ENCODE measurements at places on chromosomes 6 and 20.

DNA sequence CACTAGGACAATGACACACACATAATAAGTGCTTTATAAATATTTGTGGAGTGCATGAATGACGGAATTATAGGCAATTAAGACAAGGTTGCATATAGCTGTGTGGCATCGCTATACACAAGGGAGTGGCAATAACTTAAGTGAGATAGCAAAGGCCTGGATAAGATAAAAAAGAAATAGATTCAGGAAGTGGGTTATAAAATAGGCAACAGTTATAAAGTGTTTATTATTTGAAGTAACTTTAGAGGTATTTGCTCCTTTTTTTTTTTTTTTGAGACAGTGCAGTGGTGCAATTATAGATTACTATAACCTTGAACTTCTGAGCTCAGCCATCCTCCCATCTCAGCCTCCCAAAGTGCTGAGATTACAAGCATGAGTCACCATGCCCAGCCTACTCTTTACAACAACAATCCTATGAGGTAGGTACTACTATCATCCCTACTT is 75.9 kb upstream of the LOC128125822 start:
- no peak for DNase-seq

GRCh38 chr6:167211881-167212712 is 54.3 kb upstream of the GPR31 start:
- DNase-seq = no peak

DNA sequence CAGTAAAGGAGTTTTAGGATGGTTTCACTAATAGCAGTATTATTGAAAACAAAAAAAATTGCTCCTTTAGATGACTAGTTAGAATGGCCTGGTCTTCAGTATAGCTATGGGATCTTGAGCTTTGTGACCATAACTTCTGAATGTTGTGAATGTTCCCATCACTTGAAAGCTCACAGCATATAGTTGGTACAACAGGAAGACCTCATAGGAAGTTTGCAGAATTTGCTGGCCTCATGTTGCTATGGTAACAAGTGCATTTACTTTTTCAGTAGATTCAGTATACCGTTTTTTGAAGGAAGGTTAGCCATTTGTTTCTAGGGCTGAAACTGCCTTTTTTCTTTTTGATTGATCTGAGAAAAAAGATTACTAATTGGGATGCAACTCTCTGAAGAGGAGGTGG is 8.3 kb downstream of the PHF3 start:
- DNase-seq = peak; percentile 55

GRCh38 chr6:159450815-159451465 is 242.1 kb downstream of the SOD2 start:
- DNase-seq = peak; percentile 74

DNA sequence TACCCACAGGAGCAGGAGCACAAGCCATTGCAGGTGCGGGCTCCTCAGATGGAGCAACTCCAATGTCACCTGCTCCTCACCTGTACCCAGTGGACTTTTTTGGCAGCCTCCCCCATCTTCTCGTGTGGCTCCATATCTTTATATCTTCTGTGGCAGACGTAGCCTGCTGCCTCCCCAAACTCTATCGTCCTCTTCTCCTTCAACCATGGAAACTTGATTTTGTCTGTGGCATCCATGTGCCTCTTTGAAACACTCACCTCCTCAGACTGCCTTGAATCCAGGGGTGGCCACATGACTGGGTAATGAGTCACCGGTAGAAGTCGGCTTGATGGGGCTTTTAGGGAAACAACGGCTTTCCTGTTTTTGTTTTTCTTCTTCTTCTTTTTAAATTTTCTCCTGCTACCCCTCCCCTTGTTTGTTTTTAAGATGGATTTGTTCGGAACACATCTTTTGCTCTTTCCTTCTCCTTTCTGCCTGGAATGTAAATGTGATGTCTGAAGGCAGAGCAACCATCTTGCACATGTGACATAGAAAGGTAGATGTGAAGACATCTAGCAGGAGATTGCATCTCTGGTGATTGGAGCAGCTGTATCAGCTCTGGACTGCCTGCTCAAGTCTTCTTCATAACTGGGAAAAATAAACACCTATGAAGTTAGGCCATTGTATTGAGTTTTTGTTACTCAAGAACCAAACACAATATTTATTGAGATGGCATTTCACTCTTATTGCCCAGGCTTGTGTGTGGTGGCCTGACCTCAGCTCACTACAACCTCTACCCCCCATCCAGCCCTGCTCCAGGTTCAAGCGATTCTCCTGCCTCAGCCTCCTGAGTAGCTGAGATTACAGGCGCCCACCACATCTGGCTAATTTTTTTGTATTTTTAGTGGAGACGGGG is 69.9 kb upstream of the DDR1 start:
- peak; percentile 93 for DNase-seq

DNA sequence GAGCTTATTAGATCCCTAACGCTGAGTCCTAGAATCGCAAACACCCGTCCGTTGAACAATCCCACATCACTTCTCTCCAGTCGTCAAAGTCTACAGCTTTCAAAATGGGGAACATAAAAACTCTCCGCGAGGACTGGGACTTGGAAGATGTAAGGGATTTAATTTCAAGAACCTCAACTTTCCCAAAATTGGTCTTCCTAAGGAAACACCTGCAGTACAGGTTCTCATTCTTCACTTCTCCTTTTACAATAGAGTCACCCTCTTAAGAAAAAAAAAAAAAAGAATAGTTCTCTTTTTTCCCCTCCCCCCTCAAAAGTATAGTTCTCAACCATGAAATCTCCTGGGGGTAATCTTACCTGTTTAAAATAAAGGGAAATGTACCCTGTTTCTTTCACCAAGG is 6.6 kb upstream of the ZBTB22 start:
- no peak for DNase-seq

- DNase-seq = peak; percentile 17
Measured at GRCh38 chr20:63009988-63010769, 3.4 kb upstream of the BHLHE23 start.

DNA sequence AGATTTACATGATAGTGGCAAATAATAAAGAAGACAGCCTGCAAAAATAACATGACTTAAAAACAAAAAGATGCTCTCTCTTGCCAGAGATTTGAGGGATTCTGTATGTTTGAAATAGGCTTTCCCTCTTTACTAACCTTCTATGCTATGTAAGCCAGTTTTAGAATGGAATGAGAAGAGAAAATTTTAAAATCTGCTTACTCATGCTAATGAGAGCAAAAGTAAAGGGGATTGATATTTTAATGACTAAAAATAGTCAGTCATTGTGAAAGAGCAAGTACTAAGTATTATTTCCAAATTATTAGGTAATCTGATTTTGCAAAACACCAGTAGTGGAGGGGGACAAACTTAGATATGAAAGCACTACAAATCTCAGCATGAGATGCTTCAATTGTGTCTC is 563.3 kb upstream of the ADGRB3 start:
- peak; percentile 10 for DNase-seq

DNA sequence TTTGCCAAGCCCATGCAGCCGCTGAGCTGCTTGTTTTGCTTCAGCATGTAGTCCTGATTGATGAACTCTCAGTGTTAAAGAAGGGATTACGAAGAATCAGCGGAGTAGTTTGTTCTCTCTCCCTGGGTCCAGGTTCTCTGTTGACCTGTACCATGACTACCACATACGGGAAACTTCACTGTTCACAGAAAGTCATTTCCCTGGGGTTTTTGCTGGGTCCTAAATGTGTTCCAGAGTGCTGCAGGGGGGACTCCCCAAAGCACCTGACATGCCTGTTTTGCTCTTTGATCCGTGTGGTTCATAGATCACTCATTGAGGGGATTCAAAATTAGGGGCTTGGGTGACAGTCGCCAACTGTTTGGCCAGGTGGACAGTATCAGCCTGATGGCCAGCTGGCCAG is 5.5 kb downstream of the LSM14B start:
- DNase-seq = no peak

- no peak for DNase-seq
Measured at GRCh38 chr6:89258912-89259311, 41.8 kb upstream of the GABRR1 start.

DNA sequence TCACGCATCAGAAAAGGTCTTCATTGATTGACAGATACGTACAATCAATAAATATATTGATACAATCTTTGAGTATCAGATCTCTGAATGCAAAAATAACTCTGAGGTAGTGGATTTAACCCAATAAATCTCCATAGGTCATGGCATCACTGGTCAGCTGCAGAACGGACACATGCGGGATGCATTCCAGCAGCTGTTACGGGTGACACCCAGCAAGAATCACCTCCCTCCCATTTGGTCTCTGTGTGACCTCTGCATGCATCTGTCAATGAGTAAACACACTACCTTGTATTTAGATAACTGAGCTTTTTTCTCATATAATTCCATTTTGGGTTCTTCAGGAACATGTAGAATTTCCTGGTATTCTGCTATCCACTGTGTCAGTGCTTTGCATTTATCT is 285.4 kb downstream of the SYNE1 start:
- no peak for DNase-seq

DNA sequence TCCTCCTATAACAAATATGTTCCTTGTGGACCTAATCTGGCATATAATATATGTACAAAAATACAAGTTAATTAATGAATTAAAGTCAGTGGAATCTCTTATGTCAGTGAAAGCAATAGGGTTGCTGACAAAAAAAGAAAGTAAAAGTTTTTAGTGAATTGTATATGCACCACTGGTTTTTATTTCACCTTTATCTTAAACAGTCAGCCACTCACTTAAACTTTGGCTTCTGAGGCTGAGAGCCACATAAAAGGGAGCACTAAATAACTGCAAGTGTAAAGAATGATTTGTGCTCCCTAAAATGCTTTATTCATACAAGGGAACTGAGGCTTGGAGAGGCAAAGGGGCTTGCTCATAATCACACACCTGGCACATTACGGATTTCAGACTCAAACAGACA is 9.9 kb upstream of the F13A1 start:
- DNase-seq = no peak

DNA sequence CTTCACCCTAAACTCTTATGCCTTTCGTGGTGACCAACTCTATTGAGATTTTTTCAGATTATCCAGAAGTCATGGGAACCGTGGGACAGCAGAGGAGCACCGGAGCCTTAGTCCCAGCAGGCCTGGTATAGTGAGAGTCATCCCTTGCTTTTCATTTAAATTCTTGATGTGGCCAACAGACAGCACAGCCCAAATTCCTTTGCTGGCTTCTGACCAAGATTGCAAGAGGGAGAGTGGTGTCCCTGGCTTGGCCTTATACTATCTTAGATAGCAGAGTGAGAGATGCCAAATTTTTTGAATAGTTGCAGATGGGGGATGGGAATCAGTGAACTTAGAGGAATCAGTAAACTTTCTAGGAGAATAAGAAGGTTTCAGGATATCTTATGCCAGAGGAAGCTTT is 7.8 kb downstream of the STX11 start:
- peak; percentile 83 for DNase-seq

DNA sequence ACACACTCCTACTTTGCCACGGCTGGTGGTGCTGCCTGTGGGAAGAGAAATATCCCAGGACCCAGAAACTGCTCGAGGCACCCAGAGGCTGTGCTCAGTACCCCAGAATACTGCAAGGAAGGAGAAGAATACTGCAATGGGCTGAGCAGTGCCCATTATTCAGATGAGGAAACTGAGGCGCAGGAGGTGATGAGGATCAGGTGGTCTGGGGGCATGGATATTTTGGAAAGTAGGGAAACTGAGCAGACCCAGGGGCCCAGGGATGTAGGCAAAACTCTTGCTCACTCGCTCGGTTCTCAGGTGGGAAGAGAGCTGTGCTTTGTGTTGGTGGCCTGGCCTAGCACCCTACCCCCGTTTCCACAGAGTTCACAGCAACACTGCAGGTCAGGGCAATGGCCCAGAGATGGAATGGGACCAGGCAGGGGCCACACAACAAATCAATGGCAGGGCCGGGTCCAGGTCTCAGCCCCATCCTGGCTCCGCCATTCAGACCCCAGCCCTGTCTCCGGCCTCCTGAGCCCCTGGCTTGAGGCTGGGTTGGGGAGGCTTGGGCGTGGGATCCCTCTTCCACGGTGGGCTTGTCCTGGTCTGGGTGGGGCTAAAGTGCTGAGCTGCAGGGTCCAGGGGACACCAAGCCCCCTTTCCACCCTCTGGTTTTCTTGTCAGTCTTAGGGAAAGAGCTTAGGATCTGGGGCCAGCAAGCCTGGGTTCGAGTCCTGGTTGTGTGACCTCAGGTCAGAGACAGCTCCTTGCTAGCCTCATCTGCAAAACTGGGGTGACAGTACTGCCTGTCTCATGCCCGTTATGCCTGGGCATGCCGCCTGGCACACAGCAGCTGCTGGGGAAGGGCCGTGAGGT is 33.9 kb downstream of the SUN5 start:
- no peak for DNase-seq

GRCh38 chr20:38108438-38108985 is 56.6 kb downstream of the TGM2 start:
- peak; percentile 80 for DNase-seq

- no peak for DNase-seq
Measured at GRCh38 chr20:49914310-49915117, 815 bp downstream of the SPATA2 start.

GRCh38 chr6:37137201-37138090 is 32.5 kb upstream of the PIM1 start:
- peak; percentile 98 for DNase-seq

- peak; percentile 84 for DNase-seq
Measured at GRCh38 chr6:130473886-130474285, 108.1 kb downstream of the TMEM200A start.

GRCh38 chr20:9642882-9643281 is 128.5 kb downstream of the LAMP5 start:
- no peak for DNase-seq

DNA sequence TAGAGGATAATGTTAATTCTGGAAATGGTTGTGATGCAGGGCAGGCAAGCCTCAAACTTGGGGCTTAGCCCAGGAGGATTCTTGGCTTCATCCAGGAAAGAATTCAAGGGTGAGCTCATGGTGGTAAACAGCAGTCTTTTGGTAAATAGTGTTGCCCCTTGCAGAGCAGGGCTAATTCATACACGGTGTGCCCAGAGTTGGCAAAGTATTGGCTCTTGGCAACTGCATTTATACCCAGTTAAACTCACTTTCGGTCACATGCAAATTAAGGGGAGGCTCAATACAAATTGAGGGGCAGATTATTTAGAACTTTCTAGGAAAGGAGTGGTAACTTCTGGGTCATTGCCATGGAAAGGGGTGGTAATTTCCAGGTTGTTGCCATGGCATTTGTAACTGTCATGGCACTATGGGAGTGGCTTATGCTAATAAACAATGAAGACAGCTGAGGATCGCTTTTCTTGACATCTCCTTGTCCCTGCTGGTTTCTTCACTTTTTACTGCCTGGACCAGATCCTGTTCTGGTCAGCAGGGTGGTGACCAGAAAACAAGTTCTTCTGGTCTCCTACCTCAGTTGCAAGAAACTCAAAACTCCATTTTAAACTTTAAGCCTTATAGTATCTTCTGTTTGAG is 3.9 kb upstream of the OTOR start:
- DNase-seq = no peak

DNA sequence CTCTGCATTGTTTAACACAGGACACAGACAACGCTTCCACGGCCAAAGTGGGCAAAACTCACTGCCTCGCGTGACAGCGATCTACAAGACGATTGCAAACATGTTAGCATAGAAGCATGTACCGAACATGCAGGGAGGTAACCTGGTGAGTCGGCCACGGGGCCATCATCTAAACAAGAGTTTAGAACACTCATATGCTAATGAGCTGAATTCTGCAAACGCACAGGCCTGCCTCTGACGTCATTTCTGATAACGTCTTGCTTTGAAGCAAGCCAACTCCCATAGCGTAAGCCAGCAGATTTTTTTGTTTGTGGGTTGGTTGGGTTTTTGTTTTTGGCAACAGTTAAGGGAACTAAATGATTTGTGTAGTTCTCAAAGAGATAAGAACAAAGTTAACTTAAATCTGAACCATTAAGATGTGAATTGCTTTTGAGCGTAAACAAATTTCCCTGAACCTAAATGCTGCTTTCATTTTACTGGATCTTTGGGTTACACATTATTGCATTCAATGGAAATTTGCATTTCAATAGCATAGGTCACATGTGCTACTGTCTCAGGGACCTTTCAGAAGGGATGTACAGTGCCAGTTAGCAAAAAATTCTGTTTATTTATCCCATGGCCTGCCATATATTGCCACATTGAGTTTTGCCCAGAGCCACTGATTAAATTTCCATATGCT is 184.5 kb upstream of the PDE10A start:
- peak; percentile 86 for DNase-seq

Measured in cardiac fibroblast (primary cell).